ENCODE measurements at places on chromosomes 5 and 9. TPM values are rescaled to one million over a fixed set of nuclear protein-coding genes. Genes with fewer than 3 reads are reported as not detected.

Gene CDX1
- total RNA-seq = not detected

Gene RANBP17
- 8.0 TPM for total RNA-seq

Gene ADAMTSL1
- total RNA-seq = 47.3 TPM

Gene CCL27
- not detected for total RNA-seq

Gene OGN
- under 0.01 TPM for total RNA-seq

Gene IL5
- not detected for total RNA-seq

Gene OR1L6
- total RNA-seq = not detected

Gene RNF224
- total RNA-seq = not detected

Gene ACOT12
- not detected for total RNA-seq

Gene LHX2
- total RNA-seq = not detected

Gene POLR3G
- 41.1 TPM for total RNA-seq

Gene CSF2
- total RNA-seq = not detected

Gene C5
- 3.4 TPM for total RNA-seq

Gene NPR3
- total RNA-seq = 0.13 TPM

Gene BARHL1
- not detected for total RNA-seq

Gene MSMP
- total RNA-seq = 6.0 TPM

Gene SLC46A2
- not detected for total RNA-seq

Gene SPIN1
- total RNA-seq = 72.8 TPM

Gene HAVCR1
- not detected for total RNA-seq

Gene MUSK
- total RNA-seq = 0.53 TPM

Gene C5orf58
- total RNA-seq = not detected

Gene KCNV2
- total RNA-seq = not detected

Gene MARCHF11
- not detected for total RNA-seq

Gene FGF10
- total RNA-seq = not detected

Gene HAPLN1
- 0.13 TPM for total RNA-seq

Gene SPINK4
- not detected for total RNA-seq

Gene NME5
- total RNA-seq = 1.1 TPM

Gene UBE2D2
- 106 TPM for total RNA-seq
